Stimulated activated CD8-positive, alpha-beta memory T cell treated with anti-CD3 and anti-CD28 coated beads, Interleukin-15, amount 100 ng/mL, for 48 hours (primary cell): ENCODE measurements at places on chromosomes 2 and 18.

- DNase-seq: no peak
These were observed 377.7 kb upstream of the ST6GAL2 start for GRCh38 chr2:107263628-107264027.

- DNase-seq: no peak
These were observed 34.9 kb downstream of the EN1 start for GRCh38 chr2:118812552-118812951.

GRCh38 chr18:13313006-13313686 is 94.6 kb downstream of the LDLRAD4 start:
- DNase-seq: no peak

- DNase-seq: no peak
These were observed 73.8 kb downstream of the TRABD2A start for GRCh38 chr2:84807063-84807485.
